Substantia nigra (tissue), 51 donors: ENCODE measurements at places on chromosomes 3 and 15.
A peak's percentile ranks its signal among the peaks of the same experiment; 100 is the strongest.

GRCh38 chr3:186511245-186511644, 32.9 kb downstream of the CRYGS start:
- no peak for DNase-seq

DNA sequence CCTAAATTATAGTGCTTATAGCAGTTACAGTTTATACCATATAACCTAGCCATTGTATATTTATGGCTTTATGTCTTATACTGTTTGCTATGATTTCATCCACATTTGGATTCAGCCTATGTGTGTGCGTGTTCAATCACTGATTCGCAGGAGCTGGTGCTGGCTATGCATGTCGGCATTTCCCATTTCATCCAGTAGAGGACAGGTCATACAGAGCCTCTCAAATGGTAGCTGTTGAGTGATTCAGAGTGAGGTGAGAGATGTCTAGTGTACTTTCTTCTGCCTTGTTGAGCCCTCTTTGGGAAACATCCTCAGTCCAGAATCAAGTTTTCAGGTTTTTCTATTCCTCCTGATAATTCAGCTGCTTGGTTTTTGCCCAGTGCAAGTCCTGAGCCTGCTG, 76.1 kb downstream of the FRMD4B start:
- DNase-seq, result no peak

DNA sequence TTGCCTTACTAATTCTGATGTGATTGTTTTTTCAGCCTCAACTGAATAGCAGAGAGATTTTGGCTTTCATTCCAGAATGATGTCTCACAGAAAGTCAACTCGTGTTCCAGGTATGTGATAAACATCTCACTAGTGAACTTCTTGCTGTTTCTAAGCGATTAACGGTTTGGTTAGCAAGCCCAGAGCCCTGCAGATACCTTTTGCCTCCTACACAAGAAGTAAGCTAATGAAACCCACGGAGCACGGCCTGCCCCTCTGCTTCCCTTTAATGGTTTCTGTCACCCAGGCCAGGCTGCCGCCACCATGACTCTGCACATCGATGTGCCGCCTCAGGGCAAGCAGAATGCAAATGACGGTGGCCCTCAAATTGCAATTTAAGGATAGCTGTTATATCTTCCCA, 155.9 kb upstream of the ICE2 start:
- DNase-seq, result no peak

DNA sequence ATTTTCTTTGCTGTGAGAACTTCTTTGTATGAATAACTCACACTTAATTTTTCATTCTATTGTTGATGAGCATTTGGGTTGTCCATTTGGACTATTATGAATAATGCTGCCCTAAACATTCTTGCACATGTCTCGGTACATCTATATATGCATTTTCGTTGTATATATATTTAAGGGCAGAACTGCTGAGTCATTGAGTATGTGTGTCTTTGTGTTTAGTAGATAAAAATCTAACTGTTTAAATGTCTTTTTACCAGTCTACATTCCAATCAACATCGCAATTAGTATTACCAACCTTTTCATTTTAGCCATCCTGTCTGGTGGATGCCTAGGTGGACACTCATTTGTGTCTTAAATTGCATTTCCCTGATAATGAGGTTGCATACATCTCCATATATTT, 144.4 kb downstream of the UACA start:
- DNase-seq, result no peak

DNA sequence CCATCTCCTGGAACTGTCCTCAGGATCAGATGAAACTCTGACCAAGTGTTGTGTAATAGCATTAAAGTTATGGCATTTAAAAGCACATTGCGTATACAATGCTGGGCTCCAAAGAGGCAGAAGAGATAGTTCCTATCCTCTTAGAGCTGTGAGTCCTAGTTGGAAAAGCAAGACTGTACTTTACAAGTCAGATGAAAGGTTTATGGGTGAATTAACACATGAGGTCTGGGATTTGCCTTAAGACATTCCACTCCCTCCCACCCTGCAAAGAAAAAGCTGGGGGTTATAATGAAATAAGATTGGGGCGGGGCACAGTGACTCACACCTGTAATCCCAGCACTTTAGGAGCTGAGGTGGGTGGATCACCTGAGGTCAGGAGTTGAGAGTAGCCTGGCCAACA, 35.6 kb downstream of the SNAPC5 start:
- no peak for DNase-seq

DNA sequence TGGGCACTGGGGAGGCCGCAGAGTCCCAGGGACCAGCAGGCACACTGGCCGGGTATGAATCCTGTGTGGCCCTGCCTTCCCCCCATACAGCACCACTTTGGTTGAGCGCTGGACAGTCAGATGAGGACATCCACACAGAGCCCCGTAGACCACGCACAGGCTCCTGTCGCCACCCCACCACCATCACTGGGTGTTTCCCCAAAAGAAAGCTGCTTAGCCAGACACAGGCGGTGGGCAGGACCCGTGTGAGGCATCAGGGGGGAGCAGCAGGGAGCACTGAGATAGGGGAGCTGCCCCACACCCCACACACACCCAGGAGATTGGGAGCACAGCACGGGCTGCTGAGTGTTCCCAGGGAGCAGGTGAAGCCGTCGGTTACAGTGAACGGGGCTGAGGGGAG, 42.4 kb upstream of the SLC41A3 start:
- DNase-seq, result no peak

DNA sequence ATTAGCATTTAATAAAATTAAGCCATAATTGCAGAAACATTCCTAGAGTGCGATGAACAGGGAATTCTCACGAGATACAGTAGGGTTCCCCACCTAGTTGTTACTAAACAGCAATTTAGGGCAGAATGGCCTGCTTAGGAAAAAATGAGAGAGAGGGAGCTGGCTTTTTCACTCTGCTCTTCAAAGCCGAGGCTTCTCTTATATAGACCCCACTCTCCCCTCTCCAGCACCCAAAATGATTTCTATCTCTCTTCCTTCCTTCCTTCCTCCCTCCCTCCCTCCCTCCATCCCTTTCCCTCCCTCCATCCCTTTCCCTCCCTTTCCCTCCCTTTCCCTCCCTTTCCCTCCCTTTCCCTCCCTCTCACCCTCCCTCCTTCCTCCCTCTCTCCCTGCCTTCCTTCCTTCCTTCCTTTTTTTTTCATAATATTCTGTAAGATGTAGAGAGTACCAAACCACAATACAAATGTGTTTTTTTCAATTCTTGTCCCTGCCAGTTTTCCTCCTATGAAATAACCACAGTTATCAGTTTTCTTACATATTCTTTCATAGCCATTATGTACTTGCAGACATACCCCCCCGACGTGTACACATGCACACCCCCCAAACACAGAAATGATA, 48.1 kb upstream of the ZCWPW2 start:
- DNase-seq, result no peak

DNA sequence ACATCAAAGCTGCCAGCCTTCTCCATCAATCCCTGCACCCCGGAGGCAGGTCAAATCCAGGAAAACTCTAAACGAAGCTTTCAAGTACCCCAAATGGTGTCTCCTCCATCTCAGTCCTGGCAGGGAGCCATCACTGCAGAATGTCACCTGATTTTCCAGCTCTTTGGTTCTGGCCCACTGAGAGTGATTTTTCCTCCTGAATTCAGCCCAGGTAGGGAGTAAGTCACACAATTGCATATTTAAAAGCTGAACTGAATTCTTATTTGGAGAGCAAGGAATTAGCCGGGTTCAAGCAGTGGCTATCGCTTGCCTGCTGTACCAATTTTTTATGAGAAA, 5.3 kb downstream of the RFTN1 start:
- DNase-seq, result no peak

- DNase-seq, result no peak
Observed at GRCh38 chr3:185971579-185971978, 33.8 kb upstream of the TRA2B start.

DNA sequence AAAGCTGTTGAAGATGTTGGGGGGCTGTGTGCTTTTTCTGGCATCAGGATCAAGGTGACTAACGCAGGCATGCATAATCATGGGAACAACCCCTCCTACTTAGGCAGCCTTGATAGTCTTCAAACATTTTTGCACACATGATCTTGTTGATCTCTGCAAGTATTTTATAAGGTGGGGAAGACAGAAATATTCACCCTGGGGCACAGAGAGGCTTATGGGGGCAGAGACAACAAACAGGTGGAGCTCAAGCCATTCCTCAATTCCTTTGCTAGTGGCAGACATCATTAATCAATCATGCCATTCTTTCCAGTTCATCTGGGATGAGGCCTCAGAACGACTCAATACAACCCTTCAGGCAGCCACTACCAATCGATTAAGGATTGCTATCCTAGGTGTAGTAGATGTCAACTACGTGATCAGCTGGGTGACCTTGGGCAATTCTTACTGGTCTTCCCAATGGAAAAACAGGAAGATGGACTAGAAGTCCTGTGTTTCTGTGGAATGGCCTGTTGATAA, 110.3 kb upstream of the SMAD3 start:
- DNase-seq, result no peak

DNA sequence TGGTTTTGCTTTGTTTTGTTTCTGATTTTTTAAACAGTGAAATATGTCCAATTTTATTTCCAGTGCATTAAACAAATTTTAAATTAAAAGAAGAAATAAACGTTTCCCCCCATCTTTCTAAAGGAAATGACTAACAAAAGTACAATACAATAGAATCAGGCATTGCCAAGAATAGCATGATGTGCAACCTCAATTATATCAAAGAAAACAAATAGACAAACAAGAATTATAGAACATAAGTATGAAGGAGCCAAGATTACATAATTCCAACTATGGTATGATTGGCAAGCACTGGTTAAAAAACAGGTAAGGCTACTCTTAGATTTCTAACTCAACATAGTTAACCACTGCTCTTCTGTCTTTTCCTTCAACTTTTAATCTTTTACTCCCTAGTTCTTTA, 26.4 kb downstream of the TIGIT start:
- DNase-seq, result no peak

DNA sequence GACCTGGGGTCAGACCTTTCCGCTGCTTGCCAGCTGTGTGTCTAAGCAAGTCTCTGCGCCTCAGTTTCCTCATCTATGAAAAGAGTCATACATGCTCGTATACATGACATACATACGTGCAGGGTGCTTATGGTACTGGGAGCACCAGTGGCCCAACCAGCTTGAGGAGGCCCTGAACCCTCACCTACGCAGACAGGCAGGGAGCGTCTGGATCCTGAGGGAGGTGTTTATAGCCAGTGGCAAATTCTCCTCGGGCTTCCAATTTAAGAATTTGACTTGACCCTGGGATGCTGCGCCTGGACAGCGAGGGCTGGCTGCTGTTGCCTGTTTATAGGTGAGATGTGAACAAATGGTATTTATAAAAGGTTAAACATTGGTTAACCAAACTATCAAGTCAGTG, 17.7 kb upstream of the FGD5 start:
- no peak for DNase-seq

GRCh38 chr15:62907275-62907674, 135.3 kb upstream of the TPM1 start:
- DNase-seq, result no peak

DNA sequence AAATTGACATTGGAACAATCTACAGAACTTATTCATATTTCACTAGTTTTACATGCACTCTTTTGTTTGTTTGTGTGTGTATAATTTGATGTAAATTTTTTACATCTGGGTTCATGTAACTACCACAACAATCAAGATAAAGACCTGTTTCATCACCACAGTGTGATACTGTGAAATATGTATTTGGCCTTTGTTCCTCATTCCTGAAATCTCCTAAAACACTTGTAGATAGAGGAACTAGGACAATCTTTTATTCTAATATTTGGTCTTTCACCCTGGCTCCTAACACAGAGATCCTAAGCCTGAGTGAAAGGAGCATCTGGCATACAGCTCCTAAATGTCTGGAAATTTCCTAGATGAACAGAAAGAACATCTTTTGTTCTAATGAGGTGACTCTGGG, 155.0 kb upstream of the GPR149 start:
- DNase-seq, result no peak

DNA sequence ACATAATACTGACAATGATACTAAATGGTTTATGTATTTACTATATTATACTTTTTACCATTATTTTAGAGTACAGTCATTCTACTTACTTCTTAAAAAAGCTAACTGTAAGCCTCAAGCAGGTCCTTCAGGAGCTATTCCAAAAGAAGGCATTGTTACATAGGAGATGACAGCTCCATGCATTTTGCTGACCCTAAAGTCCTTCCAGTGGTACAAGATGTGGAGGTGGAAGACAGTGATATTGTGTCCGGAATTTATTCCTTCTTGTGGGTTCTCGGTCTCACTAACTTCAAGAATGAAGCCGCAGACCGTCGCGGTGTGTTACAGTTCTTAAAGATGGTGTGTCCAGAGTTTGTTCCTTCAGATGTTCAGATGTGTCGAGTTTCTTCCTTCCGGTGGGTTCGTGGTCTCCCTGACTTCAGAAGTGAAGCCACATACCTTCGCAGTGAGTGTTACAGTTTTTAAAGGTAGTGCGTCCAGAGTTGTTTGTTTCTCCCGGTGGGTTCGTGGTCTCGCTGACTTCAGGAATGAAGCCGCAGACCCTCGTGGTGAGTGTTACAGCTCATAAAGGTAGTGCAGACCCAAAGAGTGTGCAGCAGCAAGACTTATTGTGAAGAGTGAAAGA, 20.9 kb downstream of the AVEN start:
- no peak for DNase-seq

- no peak for DNase-seq
Observed at GRCh38 chr3:152583963-152584362, 251.0 kb upstream of the P2RY1 start.

DNA sequence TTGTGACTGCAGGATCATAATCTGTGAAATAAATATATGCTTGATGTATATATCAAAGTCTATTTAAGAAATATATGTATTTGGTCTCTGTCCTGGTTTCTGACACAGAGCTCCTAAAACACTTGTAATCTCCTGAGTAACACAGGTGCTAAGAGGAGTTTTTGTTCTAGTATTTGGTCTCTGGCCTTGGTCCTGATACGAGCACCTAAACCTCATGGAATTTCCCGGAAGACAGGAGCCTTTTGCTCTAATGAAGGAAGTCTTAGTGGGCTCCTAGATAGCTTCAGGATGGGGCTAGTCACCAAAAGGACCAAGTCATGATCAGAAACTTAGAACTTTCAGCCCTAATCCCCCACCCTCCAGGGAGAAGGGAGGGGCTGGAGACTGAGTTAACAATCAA, 19.2 kb upstream of the MUSTN1 start:
- no peak for DNase-seq

GRCh38 chr3:129878355-129878754, 15.2 kb downstream of the TMCC1 start:
- no peak for DNase-seq

DNA sequence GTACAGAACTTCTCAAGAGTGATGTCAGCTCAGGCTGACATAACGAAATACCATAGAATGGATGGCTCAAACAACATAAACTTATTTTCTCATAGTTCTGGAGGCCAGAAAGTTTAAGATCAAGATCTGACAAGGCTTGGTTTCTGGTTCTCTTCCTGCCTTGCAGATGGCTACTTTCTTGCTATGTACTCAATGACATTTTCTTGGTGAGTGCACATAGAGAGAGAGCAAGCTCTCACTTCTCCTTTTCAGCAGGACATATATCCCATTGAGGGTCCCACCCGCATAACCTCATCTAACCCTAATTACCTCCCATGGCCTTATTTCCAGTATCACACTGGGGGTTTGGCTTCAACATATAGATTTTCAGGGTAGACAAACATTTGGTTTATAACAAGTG, 1072.1 kb downstream of the PLOD2 start:
- no peak for DNase-seq

- DNase-seq, result peak; percentile 46
Observed at GRCh38 chr3:105367063-105367405, 325 bp downstream of the ALCAM start.

GRCh38 chr3:69817988-69818387, 78.7 kb downstream of the MITF start:
- no peak for DNase-seq
